ENCODE measurements at places on chromosomes 16 and 17. TPM values are rescaled to one million over a fixed set of nuclear protein-coding genes. Genes with fewer than 3 reads are reported as not detected.
A peak's percentile ranks its signal among the peaks of the same experiment; 100 is the strongest.

GRCh38 chr16:14056970-14057369 is 14.1 kb upstream of the MRTFB start:
- DNase-seq = peak; percentile 88

- DNase-seq = no peak
Measured at GRCh38 chr17:55898195-55898594, 147.3 kb downstream of the PCTP start.

DNA sequence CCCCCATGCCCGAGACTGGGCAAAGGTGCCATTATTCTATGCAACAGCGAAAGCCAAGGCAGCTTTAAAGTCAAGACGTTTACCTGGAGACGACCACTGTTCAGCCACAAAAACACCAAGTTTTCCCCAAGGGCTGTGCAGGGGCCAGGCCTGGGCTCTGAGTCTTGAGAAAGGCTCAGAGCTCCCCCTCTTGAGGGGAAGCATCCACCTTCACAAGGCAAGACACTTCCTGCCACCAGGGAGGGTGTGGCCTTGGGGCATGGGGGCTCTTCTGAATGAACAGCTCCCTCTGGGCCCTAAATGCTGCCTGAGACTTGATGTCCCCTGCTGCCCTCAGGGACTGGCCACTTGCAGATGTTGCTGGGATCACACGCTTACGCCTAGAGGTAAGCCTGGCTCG is 26.5 kb downstream of the PDIA2 start:
- DNase-seq = no peak

- no peak for DNase-seq
Measured at GRCh38 chr17:5588584-5588983, 4.3 kb upstream of the NLRP1 start.

DNA sequence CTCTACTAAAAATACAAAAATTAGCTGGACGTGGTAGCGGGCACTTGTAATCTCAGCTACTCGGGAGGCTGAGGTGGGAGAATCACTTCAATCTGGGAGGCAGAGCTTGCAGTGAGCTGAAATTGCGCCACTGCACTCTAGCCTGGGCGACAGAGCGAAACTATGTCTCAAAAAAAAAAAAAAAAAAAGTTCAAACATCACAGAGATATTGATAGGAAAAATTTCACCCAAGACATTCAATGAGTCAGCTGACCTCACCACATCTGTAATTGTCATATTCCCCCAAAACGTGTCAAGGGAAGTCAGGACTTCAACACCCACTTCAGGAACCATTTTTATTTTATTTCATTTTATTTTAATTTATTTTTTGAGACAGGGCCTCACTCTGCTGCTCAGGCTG is 8.0 kb upstream of the PRSS27 start:
- no peak for DNase-seq

DNA sequence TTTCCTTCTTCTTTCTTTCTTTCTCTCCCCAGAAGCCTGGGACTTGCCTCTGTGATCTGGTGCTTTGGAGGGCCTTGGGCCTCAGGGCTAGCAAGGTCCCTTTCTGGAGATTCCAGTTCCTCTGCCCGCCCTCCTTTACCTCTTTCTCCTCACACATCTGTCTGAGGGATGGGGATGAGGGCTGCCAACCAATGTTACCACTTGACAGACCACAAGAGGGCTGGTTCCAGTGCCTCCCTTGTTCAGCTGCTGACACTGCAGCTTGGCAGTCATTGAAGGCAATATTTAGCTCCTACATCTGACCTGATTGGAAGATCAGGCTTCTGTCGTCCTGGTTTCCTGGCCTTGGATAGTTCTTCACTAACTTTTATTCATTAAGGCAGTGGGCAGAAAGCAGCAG is 3.6 kb upstream of the ZNF652 start:
- DNase-seq = no peak

DNA sequence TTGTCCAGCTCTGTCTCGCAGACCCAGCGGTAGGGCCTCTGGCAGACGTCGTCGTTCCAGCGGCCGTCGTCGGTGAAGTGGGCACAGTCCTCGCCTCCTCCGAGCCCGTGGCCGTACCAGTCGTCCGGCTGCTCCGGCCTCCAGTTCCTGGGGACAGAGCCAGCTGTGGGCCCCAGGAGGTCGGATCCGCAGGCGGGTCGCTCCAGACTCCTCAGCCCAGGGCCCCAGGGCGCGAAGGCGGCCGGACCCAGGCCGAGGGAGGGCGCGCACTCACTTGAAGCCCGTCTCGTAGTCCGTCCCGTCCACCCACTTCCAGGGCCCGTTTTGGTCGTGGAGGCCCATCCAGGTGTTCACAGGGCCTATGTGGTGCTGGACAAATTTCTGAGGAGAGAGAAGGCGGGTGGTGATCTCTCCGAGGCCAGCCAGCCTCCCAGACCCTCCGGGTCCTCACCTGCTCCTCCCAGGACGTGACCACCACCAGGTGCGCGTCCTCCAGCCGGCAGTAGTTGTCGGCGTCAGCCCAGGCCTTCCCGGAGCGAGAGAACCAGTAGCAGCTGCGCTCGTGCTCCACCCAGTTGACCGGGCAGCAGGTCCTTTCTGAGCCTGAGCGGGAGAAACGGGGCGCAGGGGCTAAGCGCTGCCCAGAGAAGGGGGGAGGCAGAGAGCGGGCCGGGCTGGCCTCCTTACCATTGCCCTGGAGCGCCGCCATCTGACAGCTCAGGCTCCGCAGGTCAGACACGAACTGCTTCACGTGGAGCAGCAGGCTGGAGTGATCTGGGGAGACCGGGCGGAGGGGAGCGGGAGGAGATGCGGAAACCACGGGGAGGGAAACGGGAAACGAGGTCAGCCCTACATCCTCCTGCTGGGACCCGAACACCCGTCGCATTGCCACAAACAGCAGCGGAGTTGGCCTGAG is 5.2 kb downstream of the ASGR1 start:
- DNase-seq = peak; percentile 57

TGFB1I1 gene
- total RNA-seq = 56.6 TPM

VWA3A gene
- not detected for total RNA-seq

ARHGDIG gene
- 12.3 TPM for total RNA-seq

MGAT5B gene
- total RNA-seq = 0.53 TPM

ACSM3 gene
- total RNA-seq = 14.0 TPM

CDK12 gene
- 22.2 TPM for total RNA-seq

OR2C1 gene
- not detected for total RNA-seq

CLEC3A gene
- not detected for total RNA-seq

BMERB1 gene
- 22.4 TPM for total RNA-seq
